Fibroblast of lung (primary cell): ENCODE measurements at places on chromosomes 5 and 9. TPM values are rescaled to one million over a fixed set of nuclear protein-coding genes. Genes with fewer than 3 reads are reported as not detected.

GRCh38 chr5:71969460-71969859 lies 137.8 kb upstream of the MAP1B start:
- DNase-seq, result peak; percentile 22

GRCh38 chr5:142486581-142486980 lies 161.8 kb upstream of the SPRY4 start:
- DNase-seq, result peak; percentile 82

GRCh38 chr9:125493384-125493783 lies 213.6 kb downstream of the MAPKAP1 start:
- DNase-seq, result no peak

GRCh38 chr5:164203581-164204225 lies 698.3 kb downstream of the MAT2B start:
- DNase-seq, result peak; percentile 61

DNA sequence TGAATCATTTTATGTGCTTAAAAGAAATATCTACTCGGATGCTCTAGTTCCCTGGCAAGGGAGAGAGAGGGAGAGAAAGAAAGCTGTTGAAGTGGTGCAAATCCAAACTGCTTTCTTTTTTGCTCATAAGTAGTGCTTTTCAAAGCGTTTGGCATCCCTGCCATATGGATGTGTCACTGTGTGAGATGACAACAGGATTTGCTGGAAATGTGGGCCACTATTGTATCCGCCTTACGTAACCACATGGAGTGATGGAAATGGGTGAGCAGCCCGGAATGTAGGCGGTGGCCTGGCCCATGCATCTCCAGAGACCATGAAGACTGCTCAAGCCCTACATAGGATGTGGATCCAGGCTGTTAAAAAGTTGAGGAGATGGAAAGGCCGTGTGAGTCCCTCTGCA lies 30.8 kb downstream of the TJP2 start:
- peak; percentile 56 for DNase-seq

DNA sequence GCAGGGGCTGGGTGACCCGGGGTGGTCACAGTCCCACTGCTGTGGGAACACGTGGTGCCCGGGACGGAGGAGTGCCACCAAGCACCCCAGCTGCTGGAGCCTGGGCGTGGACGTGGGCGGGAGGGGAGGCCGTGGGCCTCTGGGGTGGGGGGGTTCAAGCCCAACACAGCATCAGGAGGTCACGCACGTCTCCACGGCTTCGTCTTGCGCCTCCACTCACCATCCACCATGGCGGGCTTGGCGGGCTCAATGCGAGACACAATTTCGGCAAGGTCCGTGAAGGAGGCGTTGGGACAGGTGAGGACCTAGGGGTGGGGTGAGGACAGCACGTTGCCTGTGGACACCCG lies 2.2 kb upstream of the NSMF start:
- no peak for DNase-seq

DNA sequence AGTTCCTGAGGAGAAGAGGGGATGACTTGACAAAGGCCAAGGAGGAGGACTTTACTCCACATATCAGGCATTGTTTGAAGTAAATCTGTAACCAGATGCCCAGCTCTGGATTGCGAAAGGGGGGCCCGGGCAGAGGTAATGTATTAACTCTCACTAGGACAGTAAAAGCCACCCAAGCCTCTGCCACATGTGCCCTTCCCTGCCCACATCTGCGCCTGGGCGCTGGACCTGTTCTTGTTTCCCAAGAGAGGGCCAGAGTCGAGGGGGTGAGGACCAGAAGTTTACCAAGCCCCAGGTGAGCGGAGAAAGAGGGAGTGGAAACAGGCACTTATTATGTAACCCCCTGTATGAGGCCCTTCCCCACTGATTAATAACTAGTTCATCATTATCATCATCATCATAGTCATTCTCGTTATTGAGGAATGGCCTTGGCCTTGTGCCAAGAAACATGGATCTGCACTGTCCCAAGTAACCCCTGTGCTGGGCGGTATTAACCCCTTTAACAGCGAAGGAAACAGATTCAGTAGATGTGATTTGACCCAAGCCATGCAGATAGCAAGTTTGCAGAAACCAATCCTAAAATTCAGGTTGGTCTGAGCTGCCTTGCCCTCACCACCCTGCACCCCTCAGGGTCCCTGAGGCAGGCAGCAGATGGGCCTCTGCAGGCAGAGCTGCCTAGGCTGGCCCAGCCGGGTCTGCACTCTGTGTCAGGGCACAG lies at the start of gene SLC23A1:
Gene SLC23A1 (minus strand): TSS at position 23 of the 718 bp plus-strand sequence. CDS start 44 bp downstream, outside the sequence.
- DNase-seq, result no peak

- DNase-seq, result no peak
These were observed 305.4 kb upstream of the NUDT12 start for GRCh38 chr5:103867857-103868598.

DNA sequence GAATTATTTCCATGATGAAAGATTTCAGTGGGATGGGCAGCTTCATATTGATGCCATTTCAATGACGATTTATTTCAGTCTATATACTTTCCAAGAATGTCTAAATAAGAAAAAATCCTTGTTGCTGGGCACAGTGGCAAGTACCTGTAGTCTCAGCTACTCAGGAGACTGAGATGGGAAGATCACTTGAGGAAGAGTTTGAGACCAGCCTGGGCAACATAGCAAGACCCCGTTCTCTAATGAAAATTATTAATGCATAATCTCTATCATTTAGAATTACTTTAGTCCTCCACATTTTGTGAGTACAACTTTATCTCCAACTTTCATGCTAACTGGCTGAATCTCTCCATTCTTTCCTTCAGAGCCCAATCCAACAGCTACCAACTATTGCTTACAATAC lies 52.5 kb downstream of the PTBP3 start:
- DNase-seq, result no peak

- DNase-seq, result no peak
These were observed 13.0 kb upstream of the C9orf72 start for GRCh38 chr9:27586304-27586703.

- DNase-seq, result no peak
These were observed 30.4 kb downstream of the FBXW11 start for GRCh38 chr5:171975877-171976667.

DNA sequence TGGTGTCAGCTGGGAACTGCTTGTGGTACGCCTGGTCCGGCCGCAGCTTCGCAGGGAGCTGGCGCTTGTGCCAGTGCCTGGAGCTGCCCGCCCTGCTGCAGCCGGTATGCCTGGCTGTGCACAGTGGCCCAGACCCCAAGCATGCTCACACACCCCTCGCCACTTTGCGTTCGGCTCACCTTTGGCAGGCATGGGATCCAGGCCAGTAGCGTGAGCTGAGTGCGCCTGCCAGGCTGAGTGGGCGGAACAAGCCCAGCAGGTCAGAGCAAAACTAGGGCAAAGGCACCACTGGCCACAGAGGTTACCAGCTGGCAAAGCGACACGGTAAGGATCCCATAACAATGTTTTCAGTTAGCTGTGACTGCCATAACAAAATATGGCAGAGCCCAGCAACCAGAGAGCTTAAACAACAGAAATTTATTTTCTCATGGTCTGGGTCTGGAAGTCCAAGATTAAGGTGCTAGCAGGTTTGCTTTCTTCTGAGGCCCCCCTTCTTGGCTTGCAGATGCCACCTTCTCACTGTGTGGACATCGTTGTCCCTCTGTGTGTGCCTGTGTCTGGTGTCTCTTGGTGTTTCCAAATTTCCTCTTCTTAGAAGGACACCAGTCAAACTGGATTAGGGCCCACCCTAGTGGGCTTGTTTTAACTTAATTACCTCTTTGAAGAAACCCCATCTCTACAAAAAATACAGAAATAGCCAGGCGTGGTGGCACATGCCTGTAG lies 61.6 kb downstream of the PSAT1 start:
- no peak for DNase-seq

DNA sequence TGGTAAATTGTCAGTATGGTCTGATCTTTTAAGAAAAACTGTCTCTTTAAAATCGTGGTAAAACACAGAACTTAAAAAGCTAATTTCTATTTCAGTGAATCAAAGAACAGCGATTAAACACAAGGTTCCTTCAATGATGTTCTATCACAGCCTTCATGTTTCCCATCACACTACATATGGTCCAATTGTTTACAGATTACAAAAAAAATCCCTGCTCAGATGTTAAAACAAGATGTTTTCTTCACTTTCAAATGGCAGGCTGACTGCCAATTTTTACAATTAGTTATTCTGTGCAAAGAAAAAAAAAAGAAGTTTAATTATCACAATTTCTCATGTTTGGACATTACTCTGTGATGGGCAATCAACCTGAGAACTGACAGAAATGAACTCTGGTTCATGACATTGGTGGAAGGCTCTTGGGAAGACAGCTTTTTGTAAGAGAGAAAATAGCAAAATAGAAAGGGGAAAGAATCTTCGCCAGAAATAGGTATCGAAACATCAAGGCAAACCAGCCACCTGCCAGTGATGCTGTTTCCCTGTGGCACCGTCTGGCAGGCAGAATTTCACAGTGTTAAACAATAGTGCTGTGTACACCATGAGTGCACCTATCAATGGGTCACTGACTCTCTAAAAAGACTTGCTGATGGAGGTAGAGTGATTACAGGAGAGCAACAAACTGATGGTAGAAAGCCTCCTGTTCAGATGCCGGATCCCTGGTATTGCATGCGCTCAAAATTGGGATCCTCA lies 1020.0 kb upstream of the ARRDC3 start:
- DNase-seq, result no peak

Gene NEUROG1
- total RNA-seq, result not detected in 2 replicates

Gene ZNF608
- total RNA-seq, result 18.0 and 25.3 TPM in 2 replicates

Gene PCDH12
- total RNA-seq, result under 0.01 TPM in 1 of 2 replicates, not detected in the other

Gene CCL21
- not detected in 2 replicates for total RNA-seq

Gene NTNG2
- total RNA-seq, result 0.77 and 2.1 TPM in 2 replicates

Gene GLDC
- total RNA-seq, result 0.51 and 0.83 TPM in 2 replicates

Gene MEIKIN
- under 0.01 TPM in 1 of 2 replicates, not detected in the other for total RNA-seq

Gene WNT8A
- not detected in 2 replicates for total RNA-seq
